Right kidney (tissue), 9 donors: ENCODE measurements at places on chromosomes 3 and 15.

DNA sequence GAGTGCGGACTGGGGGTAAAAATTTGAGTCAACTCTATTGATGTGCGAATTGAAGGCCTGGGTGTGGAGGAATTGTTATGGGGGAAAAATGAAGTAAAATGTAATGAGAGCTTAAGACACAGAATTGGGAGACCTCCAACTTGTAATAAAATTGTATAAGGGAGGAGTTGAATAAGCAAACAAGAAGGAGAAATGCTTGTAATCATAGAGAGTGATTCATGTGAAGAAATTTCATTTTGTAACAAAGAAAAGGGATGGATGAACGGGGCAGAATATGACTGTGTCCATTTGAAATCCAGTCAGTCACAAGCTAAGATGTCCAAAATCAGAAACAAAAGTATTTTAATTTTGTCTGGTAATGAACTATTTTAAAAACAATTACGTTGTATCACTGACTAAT, 552.3 kb downstream of the NAALADL2 start:
- DNase-seq, result no peak

- peak; percentile 35 for DNase-seq
These were observed 102.7 kb upstream of the CHD2 start for GRCh38 chr15:92797168-92798052.

GRCh38 chr3:101084404-101084803, 91.2 kb upstream of the ABI3BP start:
- no peak for DNase-seq

- no peak for DNase-seq
These were observed 19.7 kb upstream of the DNAJC19 start for GRCh38 chr3:181009225-181009624.

GRCh38 chr3:34957677-34958076, 681.6 kb upstream of the ARPP21 start:
- no peak for DNase-seq

DNA sequence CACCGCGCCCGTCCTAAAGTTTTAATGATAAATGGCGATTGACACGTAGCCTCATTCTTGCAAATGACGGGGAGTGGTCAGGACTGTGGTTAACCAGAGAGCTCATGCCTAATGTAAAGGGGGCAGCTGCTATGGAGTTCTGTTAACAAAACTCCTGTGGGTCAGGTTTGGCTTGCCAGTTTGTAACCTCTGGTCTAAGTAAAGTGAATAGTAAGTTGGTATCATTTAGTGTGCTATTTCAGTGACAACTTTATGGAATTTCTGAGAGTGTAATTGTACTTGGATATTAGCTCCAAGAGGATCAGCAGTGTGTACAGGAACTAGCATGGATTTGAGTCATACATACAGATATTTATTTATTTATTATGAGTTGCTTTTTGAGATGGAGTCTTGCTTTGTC, 87.9 kb downstream of the RGMA start:
- DNase-seq, result no peak

GRCh38 chr15:52256366-52256765, 39.2 kb downstream of the MYO5C start:
- peak; percentile 79 for DNase-seq

DNA sequence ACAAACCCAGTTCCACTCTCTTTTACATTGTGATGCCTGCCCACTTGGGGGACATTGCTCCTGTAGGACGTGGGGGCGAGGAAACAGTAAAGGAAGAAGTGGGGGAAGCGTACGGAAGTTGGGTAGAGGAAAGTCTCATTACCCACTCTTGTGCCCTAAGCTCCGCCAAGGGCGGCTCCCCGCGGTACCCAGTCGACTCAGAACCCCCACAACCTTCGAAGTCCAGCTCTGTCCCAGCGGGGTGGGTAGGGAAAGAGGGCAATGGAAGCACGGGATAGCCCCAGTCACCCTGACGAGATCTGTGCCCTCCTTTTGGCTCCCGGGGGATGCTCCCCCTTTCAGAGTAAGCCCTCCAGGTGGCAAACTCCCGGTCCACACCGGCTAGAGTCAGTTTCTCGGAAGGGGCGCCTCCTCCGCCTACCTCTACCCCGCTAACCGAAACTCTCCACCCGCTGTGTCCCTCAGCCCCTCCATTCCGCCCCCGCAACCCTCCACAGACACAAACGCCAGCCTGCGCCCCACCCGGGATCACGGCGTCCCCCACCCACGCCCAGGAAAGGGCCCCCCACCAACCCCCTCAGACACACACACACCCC, 527 bp downstream of the CSNK1G1 start:
- peak; percentile 59 for DNase-seq

GRCh38 chr3:55402886-55403609, 84.1 kb downstream of the WNT5A start:
- no peak for DNase-seq

- DNase-seq, result no peak
These were observed 7.7 kb downstream of the ITPKA start for GRCh38 chr15:41501191-41501917.

DNA sequence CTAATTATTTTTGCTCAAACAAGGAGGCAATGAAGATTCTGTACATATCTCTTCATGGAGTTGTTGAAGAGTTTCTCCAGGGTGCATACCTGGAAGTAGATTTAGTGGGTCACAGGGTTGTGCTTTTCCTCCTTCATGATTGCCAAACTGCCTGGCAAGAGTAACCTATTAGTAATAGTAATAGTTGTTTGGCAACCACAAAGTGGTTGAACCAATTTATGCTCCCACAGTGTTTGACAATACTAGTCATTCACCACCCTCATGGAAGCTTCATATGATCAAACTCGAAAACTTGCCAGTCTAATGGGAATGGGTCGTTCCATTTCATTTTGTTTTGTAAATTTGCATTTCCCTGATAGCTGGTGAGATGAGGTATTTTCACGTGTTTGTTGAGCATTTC, 57.8 kb downstream of the TLE3 start:
- DNase-seq, result no peak

- no peak for DNase-seq
These were observed 26.1 kb downstream of the SKIL start for GRCh38 chr3:170383567-170383966.

DNA sequence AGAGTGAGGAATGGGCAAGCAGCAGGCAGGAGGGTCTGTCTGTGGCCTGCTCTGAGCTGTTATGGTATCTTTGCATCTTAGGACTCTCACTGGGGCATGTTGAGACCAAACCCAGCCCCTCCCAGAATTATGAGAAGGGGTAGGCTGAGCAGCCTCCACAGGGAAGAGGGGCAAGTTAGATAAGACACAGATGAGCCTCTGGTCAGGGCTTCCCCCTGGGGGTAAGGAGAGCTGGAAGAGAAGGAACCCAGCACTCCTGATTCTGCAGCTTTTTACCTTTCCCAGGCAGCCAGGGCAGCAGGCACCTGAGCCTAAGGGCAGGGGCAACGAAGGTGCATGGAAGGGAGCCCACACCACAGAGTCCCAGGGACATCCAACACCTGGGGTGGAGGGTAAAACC, 19.3 kb downstream of the DUOX1 start:
- no peak for DNase-seq

DNA sequence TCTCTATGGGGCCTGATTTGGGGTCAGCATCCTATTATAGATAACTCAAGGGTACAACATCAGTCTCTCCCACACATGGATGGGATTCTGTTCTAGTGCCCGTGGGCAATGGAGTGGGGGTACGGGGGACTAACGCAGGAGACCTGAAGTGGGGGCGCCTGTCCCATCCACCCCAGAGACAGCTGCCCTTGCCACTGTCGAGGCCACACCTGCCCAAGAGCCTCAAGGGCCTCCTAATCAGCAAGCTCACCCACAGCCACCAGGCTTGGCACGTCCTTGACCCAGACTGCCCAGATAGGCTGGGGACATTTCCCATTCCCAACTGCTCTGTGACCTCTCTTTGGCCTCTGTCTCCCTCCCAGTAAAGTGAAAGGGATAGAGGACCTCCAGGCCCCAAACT, 8.5 kb upstream of the ISLR2 start:
- DNase-seq, result no peak

- DNase-seq, result no peak
These were observed 8.9 kb upstream of the PAK6 start for GRCh38 chr15:40229956-40230355.

- DNase-seq, result no peak
These were observed 36.4 kb upstream of the MTHFS start for GRCh38 chr15:79933231-79933630.

DNA sequence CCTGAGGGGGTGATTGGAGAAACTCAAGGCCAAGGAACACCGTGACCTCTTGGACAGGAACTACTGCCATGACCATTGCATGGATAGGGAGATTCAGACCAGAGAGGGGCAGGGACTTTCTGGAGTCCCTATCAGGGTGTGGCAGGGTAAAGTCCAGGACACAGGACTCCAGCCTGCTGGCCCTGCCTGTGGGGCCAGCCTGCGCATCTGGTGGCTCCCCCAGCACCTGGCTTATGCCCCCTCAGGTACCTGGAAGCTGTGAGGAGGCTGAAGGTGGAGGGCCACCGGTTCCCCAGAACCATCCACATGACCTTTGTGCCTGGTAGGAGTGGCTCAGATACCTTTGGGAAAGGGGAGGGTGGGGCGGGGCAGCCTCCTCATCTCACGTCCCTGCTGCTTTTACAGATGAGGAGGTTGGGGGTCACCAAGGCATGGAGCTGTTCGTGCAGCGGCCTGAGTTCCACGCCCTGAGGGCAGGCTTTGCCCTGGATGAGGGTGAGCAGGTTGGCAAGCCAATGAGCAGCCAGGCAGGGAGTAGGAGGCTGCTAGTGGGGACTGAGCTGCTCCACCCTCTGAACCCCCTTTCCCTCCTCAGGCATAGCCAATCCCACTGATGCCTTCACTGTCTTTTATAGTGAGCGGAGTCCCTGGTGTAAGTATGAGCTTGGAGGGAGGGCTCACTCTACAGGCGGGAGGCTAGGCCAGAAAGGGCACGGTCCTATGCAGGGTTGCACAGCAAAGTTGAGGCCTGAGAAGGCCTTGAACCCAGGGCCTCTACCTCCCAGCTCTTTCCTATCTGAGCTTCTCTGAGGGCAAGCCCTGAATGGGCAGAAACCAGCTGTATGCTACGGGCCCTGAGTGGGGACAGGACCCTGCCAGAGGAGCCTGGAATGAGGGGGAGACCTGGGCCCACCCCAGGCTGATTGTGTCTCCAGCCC, 2.9 kb downstream of the ACY1 start:
- no peak for DNase-seq

- DNase-seq, result no peak
These were observed 219.9 kb upstream of the PROK2 start for GRCh38 chr3:72004749-72005292.

- DNase-seq, result no peak
These were observed 22.4 kb downstream of the CIAO2A start for GRCh38 chr15:64070965-64071851.

DNA sequence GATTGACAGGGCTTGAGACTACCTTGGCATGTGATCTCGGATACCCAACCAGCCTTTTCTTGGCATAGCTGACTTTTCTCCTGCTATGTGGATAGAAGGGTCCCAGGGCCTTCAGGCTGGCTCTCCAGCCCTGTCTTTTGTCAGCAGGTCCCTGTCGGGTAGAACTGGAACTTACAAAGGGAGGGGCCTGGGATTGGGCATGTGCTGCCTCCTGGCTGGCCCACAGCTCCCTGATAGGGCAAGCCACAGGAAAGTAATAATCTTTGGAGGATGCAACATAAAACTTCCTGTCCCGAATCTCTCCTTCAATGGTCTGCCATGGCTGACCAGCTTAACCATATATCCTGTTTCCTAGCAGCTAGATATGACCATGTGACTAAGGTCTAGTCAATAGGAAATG, 89.1 kb downstream of the ABHD5 start:
- DNase-seq, result no peak

- no peak for DNase-seq
These were observed 14.5 kb downstream of the SERP1 start for GRCh38 chr3:150531775-150532174.

- no peak for DNase-seq
These were observed 161.6 kb upstream of the PDZRN3 start for GRCh38 chr3:73786321-73786807.

DNA sequence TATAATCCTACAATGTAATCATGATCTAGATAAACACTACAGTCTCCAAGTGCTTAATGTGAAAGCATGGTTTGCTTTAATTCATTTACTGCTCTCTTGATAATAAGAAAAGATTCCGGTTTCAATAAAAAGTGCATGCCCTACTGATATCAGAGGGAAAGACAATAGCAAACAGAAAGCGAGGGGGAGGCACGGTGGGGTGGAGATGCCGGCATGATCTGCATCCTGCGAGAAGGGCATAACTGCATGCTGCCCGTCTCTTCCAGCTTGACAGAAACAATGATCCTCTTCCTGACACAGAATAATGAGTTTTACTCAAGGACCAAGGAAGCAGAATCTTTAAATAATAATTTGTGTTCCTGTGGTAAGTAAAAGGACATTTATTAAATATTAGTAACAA, 51.7 kb downstream of the GOLIM4 start:
- DNase-seq, result no peak

- DNase-seq, result no peak
These were observed 25.7 kb downstream of the CD47 start for GRCh38 chr3:108065096-108065495.

DNA sequence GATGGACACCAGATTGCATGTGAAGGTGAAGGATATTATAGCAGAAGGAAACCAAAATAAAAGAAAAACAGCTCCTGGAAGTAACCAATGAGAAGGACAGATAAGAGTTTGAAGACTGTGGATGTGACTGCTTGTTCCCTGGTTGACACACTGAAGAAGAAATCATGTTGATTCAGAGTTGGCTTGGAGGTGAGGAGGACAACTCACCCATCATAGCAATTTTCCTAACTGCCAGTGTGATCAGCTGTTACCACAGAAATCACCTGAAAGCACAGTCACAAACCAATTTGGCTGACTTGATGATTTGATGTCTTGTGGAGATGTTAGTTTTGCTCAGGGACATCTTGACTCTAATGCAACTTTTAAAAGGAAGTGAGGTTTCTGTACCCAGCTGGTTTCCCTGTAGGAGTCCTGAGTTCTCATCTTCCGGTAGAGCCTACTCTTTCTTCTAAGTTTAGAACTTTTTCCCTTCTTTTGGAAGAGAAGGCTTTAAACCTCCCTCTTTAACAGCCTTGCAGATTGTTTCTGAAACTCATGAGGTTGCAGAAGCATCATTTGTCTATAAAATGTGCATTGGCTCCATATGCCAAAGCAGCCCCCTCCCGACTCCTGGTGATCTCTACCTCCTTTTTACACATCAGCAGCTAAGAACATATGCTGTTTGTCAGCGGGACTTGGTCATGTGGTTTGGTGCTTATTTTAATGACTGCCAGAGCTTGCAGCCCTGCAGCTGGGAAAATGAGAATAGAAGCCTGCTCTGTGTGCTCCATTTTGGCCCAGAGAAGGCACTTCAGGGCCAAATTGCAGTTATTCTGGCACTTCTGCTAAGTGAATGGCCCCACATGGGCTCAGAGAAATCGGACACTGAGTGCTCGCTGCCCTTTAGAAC, 10.3 kb downstream of the ATG7 start:
- peak; percentile 28 for DNase-seq

GRCh38 chr3:74041068-74041675, 416.4 kb upstream of the PDZRN3 start:
- no peak for DNase-seq

DNA sequence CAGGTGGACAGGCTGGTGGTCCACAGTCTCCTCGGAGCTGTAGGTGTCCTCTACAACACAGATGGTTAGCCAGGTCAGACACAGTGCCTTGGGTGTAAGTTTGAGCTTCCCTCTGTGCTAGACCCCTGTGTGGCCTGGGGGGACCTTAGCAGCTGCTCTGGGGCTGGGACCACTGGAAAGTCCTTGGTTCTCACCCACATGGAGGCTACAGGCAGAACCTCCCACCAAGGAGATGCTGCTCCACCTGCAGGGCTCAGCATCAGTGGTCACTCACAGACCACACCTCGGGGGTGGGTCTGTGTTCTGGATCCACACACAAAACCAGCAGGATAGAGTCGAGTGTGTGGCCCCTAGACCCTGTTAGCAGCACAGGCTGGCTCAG, 8.4 kb downstream of the RASL12 start:
- DNase-seq, result no peak

- DNase-seq, result no peak
These were observed 100.6 kb upstream of the TSC22D2 start for GRCh38 chr3:150307311-150308036.
